ENCODE measurements at places on chromosomes 5 and 9.

DNA sequence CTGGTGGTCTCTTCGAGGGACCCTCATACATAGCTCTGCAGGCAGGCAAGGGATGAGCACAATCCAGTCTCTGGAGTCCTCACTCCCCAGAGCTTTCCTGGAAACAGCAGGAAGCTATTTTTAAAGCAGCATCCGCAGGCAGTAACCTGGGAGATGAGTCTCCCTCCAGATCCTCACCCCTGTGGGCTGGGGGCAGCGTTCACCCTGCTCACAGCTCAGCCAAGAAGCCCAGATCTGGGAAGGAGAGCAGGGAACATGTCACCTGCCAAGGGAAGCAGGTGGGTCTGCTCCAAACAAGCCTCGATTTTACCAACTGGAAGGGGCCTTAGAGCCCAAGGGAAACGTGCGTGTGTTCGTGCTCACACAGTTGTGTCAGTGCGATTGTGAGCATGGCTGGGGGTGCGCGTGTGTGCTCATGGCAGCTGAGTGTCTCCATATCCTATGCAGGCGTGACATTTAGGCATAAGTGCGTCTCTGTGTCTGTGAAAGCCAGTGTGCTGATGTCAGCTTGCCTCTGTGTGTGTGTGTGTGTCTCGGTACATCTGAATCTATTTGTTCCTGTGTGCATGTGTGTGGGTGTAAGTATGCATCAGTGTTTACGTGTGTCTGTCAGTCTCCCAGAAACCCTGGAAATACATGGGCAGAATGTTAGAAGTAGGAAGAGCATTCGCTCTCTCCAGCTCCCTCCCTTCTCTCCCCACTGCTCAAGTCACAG, 40.6 kb upstream of the CPLX2 start:
- DNase-seq, result no peak

DNA sequence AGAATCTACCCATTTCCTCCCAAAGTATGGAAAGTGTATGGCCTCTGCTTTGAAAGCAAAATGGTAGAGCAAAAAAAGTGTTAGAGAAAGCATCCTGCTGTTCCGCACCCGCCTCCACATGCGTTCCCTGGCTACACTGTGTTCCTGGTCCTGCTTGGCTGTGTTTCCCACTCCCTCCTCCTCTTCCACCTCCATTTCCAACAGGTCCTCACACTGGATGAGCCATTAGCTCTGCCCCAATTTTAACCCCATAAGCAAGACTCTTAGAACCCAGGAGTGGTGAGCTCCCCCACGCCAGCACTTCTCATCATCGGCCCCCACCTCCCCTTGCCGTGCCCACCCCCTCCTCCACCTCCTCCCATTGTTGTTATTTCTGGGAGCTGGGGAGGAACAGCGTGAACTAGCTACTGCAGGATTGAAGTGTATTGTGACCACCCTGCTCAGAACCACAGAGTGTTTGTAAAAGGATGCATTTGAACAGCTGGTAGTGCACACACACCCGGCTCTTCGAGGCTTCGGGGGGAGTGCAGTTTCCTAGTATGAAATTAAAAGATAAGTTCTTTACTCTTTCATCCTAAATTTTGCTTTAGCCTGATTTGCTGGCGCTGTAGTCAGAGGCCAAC, 120.0 kb downstream of the PDZD2 start:
- DNase-seq, result no peak

DNA sequence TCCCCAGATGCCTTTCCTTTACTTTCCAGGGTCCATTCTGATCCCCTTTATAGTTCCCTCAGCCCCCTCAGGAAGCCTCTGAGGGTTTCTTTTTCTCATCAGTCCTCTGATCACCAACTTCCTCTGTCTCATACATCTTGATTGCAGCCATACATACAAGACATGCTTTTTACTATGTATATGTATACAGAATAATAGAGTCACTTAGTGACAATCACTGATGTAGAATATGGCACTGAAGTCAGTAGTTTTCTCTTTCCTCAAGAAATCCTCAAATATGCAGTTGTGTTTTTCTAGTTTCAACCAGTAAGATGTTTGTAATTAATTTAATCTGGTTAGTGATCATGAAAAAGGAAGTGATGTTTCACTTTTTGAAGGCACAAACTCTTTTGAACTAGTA, 364.1 kb downstream of the MAN2A1 start:
- DNase-seq, result no peak

DNA sequence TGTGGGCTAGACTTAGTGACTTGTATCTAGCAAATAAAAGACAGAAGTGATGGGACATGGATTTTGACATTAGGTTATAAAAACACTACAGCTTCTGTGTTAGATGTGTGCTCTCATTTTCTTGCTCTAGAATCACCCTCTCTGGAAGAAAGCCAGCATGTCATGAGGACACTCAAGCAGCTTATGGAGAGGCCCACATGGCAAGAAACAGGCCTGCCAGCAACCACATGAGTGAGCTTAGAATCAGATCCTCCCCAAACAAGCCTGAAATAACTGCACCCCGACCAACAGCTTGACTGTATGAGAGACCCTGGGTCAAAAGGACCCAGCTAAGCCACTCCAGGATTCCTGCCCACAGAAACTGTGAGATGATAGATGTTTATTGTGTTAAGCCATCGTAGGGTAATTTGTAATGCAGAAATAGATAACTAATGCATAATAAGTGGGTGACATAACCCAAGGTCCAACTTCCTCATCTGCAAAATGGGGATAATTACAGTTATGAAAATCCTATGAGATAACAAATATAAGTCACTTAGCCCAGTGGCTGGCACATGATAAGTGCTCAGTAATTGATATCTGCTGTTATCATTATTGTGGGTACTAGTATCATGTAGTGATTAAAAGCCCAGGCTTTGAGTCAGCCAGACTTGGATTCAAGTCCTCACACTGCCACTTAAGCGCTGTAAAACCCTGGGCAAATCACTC, 86.5 kb downstream of the KLHL3 start:
- no peak for DNase-seq

GRCh38 chr9:89309608-89310474, 1.2 kb upstream of the CKS2 start:
- DNase-seq, result no peak

DNA sequence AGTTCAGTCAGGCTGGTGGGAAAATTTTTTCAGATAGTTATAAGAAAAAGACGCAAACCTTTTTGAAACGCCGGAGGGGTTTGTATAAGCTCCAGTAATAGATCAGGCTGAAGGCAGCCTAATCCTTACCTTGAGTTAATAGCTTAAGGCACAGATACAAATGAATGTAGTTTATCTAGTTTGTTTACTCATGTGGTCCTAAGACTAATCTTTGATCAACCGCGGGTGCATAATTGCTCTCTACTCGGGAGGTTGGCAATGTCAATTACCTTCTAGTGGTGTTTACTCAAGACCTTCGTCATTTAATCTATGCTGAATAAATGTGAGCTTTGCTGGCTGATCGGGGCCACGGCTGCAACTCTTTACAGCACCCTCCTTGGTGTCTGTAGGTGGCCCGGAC, 665 bp upstream of the INSL4 start:
- DNase-seq, result no peak

DNA sequence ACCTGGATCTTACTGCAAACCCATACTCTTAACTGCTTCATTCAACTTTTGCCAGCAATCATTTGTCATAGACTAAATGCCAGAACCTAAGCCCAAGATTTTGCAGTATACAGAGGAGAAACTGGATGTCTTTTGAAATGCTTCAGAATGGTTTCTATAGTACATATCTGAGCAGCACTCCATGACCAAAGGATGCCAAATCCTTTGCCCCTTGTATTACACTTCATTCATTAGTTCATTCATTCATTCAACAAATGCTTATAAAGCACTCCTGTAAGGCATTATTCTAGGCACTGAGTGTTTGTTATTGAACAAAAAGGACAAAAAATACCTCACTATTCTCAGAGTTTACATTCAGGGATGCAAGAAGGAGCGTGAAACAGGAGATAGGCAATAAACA, 119.9 kb downstream of the SLC1A3 start:
- no peak for DNase-seq
